ENCODE measurements at places on chromosomes 4 and X.

DNA sequence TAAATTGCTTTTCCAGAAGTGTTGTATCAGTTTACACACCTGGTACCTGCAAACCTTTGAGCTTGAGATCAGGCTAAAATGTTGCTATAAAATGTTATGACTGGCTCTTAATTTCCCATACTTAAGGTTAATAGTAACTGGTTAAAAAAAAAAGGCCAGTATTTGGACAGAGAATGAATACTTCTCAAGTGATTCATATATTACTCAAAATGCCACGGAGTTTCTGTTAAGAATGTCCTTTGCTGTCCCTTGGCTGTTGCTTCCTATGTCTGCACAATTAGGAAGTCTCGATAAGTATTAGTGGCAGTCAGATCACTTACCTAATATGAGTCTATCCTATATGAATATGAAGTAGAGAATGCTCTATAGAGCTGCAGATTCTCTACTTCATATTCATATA lies 232.2 kb upstream of the IGFBP7 start:
- no peak for DNase-seq

GRCh38 chrX:72121383-72121782 lies 10.3 kb downstream of the RTL5 start:
- no peak for DNase-seq

DNA sequence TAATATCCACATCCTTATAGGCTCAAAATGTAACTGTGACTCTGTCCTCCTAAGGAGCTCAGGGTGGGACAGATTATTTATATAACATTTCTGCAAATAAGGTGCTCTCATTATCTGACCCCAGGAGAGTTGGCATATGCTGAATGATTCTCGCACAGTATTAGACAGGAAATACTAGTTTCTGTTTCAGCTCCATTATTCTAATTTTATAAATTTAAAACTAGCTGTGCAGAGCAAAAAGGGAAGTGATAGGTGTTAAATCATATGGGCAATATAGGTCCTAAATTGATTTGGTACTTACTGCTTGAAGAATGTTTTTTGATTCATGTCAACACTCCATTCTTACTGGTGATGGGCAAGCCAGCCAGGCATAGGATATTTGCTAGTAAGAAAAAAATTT lies 141.5 kb downstream of the GLRA2 start:
- no peak for DNase-seq

- DNase-seq = no peak
These were observed 77.1 kb upstream of the RXFP1 start for GRCh38 chr4:158444621-158445020.

GRCh38 chr4:139410312-139410711 lies 43.6 kb upstream of the RAB33B start:
- DNase-seq = no peak

DNA sequence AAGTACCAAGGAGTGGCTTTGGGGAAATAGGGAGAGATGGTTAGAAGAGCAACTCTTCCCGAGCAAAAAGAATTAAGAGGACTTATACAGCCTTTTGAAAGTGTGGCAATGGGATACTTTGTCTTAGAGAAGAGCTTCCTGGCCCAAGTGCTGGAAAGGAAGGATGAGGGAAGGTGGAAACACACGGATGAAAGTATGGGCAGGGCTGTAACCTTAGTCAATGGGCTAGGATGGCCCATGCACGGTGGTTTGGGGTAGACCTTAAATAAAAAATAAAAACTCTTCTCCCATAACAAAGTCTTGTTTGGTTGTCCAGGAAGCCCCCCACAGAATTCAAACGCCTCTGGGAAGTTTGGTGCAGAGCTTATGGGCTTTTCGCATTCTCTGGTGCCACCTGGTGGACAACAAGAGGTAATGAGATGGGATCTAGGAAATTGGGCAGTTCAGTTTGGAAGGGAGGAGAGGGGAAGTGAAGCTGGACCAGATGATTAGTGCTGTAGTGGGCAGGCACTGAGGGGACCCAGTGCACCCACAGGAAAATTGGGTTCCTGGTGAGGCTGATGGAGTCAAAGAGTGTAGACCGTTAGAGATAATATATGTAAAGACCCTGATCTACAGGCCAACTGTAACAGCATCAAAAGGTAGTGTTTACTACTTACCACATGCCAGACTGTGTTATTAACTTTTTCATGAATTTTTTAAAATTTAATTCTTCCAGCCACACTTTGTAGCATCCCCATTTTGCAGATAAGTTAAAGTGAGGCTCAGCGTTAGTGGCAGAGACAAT lies 13.8 kb upstream of the ENOX2 start:
- DNase-seq = no peak

DNA sequence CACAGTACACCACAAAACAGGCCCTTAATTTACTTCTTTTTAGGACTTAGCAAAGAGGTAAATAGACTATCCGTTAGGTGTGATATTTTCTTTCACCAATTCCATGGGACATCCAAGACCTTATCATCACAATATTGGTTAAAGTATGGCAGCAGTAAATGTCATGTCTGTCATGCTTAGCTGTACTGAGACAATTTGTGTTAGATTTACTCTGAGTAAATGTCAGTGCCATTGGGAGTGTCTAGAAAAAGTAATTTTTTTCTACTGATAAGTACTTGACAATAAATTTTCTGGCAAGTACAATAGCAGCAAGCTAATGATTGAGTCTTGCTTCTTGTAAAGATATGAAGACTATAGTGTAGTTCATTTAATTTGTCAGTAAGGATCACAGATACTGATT lies 756.1 kb downstream of the FAM133A start:
- DNase-seq = no peak

- DNase-seq = no peak
These were observed 19.4 kb downstream of the THOC2 start for GRCh38 chrX:123713434-123713833.

DNA sequence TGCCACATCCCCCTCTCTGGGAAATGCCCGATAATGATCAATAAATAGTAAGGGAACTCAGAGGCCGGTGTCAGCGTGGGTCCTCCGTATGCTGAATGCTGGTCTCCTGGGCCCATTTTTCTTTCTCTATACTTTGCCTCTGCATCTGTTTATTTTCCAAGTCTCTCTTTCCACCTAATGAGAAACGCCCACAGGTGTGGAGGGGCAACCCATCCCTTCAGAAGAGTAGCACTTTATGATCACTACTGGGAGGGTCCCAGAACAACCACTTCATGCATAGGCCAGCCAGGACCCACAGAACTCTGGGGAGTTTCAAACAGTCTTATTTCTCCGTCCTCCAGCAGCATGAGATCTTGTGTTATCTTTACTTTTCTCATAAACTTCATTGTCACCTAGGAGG lies 100.1 kb downstream of the CEP44 start:
- no peak for DNase-seq

DNA sequence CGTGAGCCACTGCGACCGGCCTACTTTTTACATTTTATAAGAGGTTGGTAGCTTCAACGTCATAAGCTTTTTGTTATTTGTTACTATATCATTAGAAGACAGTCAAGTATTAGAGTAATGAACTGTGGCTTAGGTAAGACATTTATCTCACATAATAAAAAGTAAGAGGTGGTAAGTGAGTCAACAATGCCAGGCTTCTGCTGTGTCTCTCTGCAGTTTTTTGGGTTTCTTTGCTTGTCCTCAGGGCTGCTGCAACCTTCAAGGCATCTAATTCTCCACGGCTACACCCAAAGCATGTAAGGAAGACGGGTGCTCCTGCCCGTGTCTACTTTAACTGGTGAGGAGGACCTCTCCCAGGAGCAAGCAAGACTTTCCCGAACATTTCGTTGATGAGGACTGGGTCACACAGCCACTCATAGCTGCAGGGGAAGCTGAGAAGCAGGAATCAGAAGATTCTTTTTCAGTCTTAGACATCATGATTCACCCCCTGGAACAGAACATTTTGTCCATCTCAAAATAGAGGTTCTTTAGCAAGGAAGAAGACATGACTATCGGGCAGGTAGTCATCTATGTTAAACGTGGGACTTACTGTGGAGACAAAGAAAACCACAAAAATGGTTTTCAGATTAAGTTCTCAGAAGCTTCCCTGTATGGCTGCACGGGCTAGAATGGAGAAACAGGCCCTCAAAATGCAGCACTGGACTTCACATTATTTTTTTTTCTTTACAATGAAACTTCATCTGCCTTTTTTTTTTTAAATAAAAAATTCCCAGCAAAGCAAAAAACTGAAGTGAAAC lies 13.0 kb upstream of the RHOH start:
- DNase-seq = no peak

- DNase-seq = no peak
These were observed 139.1 kb upstream of the ZIC3 start for GRCh38 chrX:137426695-137427425.

DNA sequence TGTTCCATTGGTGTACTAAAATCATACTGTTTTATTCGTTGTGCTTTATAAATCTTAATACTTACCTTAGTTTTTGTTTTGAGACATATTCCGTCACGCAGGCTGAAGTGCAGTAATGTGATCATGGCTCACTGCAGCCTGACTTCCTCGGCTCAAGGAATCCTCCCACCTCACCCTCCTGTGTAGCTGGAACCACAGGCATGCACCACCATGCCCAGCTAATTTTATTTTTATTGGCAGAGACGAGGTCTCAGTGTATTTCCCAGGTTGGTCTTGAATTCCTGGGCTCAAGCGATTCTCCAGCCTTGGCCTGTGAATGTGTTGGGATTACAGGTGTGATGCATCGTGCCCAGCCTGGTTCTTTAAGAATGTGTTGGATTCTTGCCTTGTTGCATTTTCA lies 24.4 kb upstream of the DCK start:
- no peak for DNase-seq

DNA sequence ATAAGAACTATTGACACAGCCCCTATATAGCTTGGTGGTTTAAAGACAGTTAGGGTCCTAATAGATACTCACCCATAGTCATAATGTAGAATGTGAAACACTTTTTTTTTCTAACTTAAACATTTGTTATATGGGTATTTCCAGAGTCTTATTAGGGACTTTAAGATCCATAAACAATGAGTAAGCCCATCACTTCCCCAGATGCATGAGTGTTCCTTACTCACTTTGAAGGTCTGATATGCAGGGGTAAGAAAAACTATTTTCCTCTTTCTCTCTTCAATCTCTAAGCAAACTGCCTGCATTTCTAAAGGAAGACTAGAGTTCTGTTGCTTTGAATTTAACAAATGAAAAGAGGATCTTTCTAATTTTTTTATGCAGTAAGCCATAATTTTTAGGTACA lies 443.6 kb upstream of the PITX2 start:
- no peak for DNase-seq

DNA sequence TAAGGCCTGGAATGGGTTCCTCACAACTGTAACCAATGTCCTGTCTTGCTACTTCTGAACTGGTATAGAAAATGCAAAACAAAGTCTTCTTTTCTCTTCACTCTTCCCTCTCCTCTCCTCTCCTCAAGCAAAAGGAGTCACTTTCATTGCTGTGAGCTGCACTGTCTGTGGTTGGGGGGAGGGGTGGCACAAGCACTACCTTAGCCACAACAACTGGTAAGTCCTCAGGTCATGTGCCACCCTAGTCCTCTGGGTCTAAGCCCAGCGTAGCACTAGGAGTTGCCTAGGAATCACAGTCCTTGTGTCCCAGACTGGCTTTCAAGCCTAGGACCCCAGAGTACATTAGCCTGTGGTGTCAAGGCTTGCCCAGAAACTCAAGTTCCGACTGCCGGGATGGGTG lies 859.3 kb upstream of the AMOT start:
- DNase-seq = no peak

DNA sequence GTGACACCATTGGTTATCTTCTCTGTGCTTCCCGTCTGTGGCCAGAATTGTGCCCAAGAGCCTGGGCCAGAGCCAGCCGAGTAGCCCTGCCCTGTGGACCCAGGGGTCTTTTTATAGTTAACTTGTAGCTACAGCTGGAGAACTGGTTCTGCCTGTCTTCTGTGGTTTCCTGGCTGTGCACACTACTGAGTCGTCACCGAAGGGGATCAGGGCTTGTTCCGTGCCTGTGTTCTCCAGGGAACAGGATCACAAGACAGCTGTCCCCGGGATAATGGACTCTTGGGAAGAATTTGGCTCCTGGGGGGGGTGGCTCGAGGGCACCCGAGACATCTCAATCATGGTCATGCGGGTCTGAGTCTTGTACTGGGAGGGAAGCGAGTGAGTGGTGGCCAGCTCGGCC lies 22.1 kb upstream of the OPN1LW start:
- no peak for DNase-seq

GRCh38 chr4:26899991-26900390 lies 39.4 kb downstream of the STIM2 start:
- DNase-seq = no peak
